Stimulated activated CD4-positive, alpha-beta T cell treated with anti-CD3 and anti-CD28 coated beads, Interleukin-1b, Interleukin-23, amount 100 ng/mL, for 1 hour (primary cell): ENCODE measurements at places on chromosomes 5 and 9.

DNA sequence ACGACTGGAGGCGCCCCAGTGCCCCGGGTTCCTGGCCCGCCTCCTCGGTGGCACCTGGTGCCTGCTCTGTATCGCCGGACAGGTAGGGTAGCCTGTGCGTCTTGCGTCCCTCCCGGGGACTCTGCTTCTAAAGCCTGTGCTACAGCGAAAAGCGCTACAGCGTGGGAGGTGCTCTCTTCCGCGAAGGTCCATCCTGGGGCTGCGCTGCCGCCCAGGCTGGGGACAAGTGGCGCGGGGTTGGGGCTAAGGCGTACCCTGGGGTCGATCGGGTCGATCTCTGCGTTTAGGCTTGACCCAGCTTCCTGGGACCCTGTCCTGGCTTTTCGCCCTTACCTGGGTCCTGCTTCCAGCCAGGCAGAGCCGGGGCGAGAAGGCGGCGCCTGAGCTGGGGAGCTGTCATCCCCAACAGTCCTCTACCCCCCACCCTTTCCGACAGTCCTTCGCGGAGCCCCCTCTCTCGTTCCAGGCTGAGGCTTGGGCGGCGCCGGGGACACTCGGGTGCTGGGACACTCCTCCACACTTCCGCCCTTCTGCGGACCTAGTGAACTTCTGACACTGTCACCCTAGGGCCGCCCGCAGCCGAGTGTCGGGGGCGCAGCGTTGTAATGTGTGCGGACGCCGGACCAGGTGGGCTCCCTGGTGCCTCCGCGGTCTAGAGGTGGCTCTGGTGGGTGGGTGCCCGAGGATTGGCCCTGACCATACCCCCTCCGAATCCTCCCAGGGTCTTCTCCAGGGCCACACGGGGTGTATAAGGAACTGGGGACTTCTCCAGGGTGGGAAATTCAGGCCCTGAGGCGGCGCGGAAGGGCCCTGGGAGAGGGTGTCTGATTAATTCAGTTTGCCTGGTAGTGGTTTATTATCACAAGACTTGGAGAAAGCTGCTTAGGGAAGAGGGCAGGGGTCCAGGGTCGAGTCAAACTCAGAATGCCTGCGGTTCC, 328.2 kb downstream of the SH3GL2 start:
- DNase-seq, result no peak

DNA sequence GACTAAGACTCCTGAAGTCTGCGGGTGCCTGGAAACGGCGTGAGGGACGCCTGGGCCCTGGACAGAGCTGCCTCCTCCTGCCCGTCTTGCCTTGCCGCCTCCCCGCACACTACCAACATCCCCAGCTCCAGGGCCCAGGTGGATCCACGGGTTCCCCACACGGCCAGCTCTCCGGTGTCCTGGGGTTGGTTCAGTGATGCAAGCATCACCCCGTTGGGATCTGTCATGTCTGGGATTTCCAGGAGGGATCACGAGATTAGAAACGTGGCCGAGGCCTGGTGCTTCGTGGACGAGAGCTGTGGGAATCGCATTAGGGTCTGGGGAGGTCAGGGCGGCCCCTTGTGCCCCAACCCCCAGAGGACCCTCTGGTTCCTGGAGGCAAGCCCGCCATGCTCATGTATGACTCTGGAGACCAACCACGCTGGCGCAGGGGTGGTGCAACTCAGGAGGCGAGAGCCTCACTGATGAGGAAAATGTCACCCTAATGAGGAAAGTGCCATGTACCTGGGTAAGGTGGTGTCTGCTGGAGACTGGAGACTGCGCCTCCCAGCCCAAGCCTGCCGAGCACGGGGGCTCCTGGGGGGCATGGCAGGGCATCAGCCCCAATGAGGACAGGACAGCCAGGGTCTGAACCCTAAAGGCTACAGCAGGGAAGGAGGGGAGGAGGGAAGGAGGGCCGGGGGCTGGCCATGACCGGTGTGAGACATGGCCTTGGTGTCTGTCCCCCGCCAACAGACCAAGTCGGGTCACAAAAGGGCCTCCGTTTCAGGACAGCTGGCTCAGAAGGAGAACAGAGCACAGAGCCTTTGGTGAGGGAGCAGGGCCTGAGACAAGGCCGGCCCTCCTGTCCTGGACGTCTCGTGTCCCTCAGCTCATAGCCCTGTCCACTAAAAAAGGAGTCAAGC, 31.9 kb upstream of the SLC6A19 start:
- no peak for DNase-seq

- no peak for DNase-seq
These were observed 36.0 kb downstream of the BNIP1 start for GRCh38 chr5:173180331-173180730.

DNA sequence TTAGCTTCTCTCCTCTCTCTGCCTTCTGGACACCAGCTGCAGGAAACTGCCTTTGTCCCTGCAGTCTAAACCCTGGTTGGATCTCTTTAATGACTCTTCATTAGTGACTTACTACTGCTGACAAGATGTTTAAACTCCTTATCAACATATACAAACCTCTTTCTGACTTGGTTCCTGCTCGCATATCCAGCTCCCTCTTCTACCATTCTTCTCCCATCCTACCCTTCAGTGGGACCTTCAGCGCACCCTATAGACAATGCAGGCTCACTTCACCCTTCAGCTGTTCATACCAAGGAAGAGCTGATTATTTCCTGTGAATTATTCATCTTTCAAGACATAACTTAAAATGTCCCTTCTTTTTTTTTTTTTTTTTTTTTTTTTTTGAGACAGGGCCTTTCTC, 436.5 kb downstream of the KIAA0825 start:
- DNase-seq, result no peak

- DNase-seq, result no peak
These were observed 9.9 kb downstream of the ZNF622 start for GRCh38 chr5:16455668-16456067.
